ENCODE measurements at places on chromosomes 16 and 17.

- no peak for DNase-seq
Observed at GRCh38 chr17:68777243-68777855, 176.2 kb upstream of the FAM20A start.

DNA sequence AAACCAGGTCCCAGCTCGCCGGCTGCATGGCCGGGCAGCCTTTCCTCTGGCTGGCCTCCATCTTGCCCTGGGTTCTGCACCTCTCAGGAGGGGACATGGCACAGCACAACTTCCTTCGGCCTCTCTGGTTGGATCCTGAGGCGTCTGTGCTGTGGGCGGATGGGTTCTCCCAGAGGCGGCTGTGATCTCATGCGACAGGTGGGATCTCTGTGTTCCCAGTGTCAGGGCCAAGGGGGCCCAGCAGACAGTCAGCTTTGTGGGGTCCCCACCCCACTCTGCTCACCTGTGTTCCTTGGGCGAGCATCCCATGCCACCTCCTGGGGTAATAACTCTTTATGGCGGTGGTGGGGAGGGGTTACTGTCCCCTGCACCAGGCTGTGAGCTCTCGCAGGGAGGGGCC lies 35.8 kb downstream of the FA2H start:
- DNase-seq, result no peak

- no peak for DNase-seq
Observed at GRCh38 chr16:84380405-84380804, 12.1 kb downstream of the ATP2C2 start.

DNA sequence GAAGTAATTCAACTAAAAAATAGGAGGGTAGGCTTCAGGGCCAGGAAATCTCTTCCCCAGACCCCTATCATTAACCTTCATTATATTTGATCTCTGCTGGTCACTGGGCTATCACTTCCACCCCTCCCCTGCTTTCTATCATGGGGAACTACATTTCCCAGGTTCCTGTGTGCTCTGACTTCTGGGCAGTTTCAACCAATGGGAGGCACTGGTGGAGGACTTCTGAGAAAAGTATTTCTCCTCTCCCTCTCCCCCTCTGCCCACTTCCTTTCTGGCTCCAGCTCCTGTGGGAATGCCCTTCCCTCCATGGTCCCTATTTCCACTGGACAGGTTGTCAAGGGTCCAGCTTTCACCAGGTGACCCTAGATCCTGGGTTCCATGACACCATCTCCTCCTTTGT lies 364.4 kb downstream of the C16orf95 start:
- DNase-seq, result no peak

DNA sequence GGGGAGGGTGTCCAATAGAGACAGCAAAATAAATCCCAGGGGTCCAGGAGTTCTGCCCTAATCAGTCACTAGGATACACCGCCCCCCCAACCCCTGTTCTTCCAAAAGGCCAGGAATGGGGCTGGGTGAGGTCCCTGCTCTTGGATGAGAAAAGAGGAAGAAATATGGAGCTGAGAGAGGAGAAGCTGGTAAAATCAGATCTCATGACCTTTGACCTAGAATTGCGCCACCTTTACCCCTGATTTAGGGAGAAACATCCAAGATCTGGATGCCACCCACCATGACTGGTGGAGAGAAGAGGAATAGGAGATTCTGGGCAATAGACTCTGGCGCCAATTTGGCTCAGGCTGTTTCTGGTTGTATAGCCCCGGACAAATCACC lies 707 bp upstream of the CACNB1 start:
- no peak for DNase-seq

GRCh38 chr16:87190288-87191230 lies 126.6 kb downstream of the C16orf95 start:
- no peak for DNase-seq

- no peak for DNase-seq
Observed at GRCh38 chr16:83682868-83683235, 124.9 kb upstream of the HSBP1 start.

- no peak for DNase-seq
Observed at GRCh38 chr17:66040402-66040801, 151.5 kb downstream of the CEP112 start.

GRCh38 chr17:39800540-39800939 lies 62.8 kb downstream of the GRB7 start:
- no peak for DNase-seq

DNA sequence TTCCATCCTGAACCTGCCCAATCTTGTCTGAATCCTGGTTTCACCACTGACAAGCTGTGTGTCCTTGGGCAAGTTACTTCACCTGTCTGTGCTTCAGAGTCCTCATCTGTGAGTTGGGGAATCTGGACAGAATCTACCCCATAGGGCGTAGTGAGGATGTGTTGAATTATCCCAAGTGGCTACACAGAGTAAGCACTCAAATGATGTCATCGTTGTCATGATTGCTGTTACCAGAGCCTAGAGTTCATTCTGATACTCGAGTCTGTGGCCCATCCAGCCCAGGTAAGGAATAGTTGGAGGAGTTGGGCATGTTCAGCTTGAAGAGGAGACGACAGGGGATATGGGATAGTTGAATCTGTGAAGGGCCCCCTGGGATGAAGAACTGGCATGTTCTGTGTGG lies 45.9 kb downstream of the MAPT start:
- no peak for DNase-seq

DNA sequence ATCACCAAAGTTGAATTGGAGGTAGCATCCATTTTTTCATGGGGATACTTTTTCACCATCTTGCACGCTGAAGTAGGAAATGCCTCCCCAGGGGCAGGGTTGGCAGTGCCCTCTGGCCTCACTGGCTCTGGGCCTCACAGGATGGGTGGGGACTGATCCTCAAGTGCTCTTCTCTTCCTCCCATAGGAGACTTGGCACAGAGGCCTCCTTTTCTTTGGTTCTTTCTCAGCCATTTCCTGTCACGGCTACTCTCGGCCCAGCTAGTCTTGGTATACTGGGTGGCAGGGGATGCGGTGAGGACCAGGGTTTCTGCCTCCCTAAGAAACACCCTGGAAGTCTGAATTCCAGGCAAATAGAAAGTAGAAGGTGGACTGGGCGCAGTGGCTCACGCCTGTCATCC lies 58.2 kb downstream of the PECAM1 start:
- DNase-seq, result no peak

- no peak for DNase-seq
Observed at GRCh38 chr17:32927724-32928585, at the start of gene TMEM98. Gene TMEM98, plus strand, starts transcription at chr17:32928153. Its CDS starts 3,376 bp downstream, at chr17:32931529.

- no peak for DNase-seq
Observed at GRCh38 chr17:30796016-30796415, 28.5 kb downstream of the CRLF3 start.

- no peak for DNase-seq
Observed at GRCh38 chr17:7260651-7261378, 1.5 kb downstream of the CLDN7 start.

- DNase-seq, result no peak
Observed at GRCh38 chr16:12826559-12826958, 22.9 kb upstream of the CPPED1 start.

DNA sequence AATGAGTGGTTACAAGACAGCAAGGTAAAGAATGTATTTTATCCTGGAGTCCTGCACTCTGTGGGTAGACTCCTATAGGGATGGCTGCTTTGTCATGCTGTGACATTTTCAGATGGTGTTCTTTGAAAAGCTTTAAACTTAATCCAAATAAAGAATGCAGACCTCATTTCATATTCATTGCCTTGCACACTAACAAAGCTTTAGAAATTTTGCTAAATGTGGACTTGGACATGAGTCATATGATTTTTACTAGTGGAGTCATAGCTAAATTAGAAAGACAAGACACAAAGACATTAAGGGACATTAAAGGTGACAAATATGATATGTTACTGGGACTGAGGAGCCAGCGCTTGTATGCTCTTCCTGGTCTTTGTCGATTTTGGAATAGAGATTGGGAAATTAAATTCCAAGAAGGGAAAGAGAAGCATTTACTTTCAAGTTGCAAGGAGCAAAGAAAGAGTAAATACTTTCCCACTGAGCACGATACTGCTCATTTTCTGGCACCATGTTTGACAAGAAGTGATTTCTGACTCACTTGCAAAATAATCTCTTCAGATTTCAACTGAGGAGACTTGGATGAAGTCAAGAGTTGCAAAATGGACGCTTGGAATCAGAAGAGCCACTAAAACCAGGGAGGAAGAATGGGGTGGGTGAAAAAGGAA lies 152.9 kb upstream of the MYOCD start:
- no peak for DNase-seq

GRCh38 chr17:79819085-79819484 lies 20.2 kb downstream of the CBX4 start:
- no peak for DNase-seq

GRCh38 chr17:59712862-59713261 lies 5.4 kb downstream of the VMP1 start:
- DNase-seq, result no peak

DNA sequence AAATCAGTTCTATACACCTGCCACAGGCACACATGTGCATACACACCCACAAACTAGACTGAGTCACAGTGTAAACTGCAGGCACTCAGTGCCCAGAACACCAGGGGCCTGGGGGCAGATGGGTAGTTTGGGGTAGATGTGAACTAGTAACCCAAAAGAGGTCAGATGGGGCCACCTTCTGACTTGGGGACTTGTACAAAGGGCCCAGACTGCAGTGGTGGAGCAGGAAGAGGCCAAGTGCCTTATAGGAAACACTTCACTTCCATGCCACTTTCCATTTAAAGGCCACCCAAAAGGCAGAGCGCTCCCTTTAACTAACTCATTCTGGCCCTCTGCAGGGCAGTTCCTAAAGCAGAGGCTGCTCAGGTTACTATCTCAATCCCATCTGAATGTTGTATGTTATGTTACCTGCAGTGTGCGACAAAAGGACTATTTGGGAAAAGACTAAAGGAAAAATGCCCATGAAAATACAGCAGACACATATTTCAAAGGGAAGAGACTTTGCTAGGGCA lies 27.8 kb upstream of the ERN1 start:
- DNase-seq, result no peak

GRCh38 chr17:57606111-57606875 lies 138.8 kb downstream of the CCDC182 start:
- no peak for DNase-seq

- no peak for DNase-seq
Observed at GRCh38 chr16:56190048-56190676, 1.1 kb upstream of the GNAO1 start.

- no peak for DNase-seq
Observed at GRCh38 chr17:57919918-57920317, 35.3 kb downstream of the CUEDC1 start.

GRCh38 chr16:2016407-2016922 lies 3.1 kb upstream of the NPW start:
- no peak for DNase-seq

- no peak for DNase-seq
Observed at GRCh38 chr17:4003131-4003500, 38.9 kb upstream of the ATP2A3 start.

DNA sequence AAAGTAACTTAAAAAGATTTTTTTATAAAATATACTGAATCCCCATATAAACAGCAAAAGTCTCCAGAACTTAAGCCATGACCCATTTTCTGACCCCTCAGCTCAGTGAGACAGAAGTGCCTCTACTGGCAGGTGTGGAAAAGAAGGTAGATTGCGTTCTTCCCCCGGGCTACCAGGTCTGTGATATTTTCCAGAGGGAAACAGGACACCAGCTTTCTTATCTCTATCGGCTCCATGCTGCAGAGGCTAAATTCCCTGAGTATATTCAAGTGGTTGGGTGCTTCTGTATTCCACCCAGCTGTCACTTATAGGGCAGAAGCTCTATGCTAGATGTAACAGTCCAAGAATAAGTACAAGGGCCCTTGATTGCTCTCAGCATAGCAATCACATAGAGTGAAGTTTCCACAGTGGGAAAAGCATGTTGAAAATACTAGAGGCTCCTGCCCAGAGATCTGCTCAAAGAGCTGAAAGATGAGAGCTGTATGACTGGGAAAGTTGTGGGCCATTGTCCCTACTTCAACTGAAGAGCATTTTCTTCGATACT lies 687.3 kb downstream of the CDH11 start:
- DNase-seq, result no peak

GRCh38 chr16:70399951-70400350 lies 38.9 kb downstream of the ST3GAL2 start:
- DNase-seq, result no peak
